ENCODE measurements at places on chromosomes 12 and 14.
A peak's percentile ranks its signal among the peaks of the same experiment; 100 is the strongest.

GRCh38 chr14:51789596-51789995, 70.8 kb upstream of the GNG2 start:
- DNase-seq = no peak

DNA sequence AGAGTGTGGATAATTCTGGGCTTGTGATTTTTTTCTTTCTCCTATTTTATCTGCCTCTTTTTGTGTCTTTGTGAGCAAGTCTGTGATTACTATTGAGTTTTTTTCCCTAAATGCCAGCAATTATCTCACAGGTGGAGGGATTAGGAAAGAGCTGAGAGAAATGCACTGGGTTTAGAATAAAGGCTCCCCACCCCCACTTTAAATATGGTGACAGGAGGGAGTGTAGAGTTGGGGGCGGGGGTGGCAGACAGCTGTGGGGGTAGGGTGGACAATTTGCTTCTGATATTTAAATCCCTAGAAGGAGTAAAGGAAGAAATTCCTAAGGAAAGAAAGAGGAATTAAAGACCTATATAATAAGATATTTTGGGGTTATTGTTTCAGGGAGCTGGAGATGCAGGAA, 145.9 kb downstream of the NRXN3 start:
- DNase-seq = no peak

DNA sequence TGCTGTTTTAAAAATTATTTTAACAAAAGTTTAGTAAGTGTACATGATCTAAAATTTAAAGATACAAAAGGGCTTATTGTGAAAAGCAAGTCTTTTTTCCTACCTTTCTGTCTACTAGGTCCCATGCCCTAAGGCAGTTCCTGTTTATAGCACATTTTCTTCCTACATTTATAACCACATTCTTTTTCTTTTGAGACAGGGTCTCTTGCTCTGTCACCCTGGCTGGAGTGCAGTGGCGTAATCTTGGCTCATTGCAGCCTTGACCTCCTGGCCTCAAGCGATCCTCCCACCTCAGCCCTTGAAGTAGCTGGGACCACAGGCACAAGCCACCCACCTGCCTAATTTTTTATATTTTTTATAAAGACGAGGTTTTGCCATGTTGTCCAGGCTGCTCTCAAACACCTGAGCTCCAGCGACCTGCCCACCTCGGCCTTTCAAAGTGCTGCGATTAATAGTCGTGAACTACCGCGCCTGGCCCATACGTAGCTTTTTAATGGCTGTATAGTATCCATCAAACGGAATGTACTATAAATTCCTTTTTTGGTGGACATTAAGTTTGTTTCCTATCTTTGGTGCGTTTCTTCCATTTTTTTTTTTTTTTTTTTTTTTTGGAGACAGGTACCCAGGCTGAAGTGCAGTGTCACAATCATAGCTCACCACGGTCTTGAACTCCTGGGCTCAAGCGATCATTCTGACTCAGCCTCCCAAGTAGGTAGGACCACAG, 20.9 kb downstream of the FRS2 start:
- DNase-seq = no peak

GRCh38 chr12:123387508-123388176, 3.7 kb downstream of the KMT5A start:
- DNase-seq = no peak

DNA sequence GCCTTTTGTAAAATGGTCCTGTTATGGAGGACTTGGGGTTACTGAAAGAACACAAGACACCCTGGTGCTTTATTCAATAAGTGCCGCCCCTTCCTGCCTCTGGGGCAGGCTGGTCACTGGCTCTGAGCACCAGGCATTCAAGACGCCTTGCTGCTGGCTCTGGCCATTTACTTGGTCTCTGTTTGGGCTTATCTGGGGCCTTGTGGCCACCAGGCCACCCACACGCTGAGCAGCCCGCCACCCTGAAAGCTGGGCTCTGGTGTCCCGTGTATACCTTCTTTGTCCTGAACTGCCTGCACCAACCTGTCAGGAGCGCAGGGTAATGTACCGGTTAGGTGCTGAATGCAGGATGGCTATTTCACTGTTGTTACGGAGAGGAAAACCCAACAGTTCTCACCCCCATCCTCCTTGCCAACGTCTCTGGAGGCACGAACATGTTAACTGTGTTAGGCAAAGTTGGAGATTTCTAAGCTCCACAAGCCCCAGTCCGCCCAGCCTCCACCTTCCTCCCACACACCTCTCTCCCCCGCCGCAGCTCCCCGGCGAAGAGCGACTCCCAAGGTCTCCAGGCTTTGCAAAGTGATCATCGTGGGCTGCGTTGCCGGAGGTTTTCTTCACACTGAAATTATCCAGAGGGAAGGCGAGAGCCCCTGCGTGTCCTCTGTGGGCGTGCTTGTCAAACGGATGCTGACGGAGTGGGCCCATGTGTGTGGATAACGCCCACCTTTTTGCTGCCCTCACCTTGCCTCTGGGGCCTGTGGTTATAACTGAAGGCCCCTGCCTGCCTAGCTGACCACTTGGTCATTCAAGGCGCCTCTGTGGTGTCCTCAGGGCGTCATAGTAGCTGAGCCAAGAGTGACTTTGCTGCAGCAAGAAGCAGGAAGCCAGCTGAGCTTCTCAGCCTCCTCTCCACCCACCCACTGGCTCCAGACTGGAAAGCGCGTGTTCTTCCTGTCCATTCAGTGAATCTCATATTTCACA, 18.8 kb upstream of the BEGAIN start:
- no peak for DNase-seq

DNA sequence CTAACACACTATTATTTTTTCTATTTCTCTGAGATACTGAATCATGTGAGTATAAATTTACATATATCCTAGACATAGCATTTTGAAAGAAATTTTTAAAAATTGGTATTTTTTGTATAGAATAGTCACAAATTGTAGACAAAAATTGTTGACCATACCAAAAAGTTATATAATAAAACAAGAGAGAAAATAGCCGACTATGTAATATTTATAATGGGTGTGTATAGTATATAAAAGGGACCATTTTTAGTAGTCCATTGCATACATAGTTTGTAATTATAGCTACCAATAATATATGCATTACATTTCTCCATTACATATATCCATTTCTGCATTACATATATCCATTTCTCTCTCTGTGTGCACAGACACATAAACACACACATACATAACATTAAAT, 590.2 kb downstream of the TMTC2 start:
- DNase-seq = no peak

GRCh38 chr14:20529806-20530205, 24.5 kb downstream of the RNASE10 start:
- DNase-seq = no peak

DNA sequence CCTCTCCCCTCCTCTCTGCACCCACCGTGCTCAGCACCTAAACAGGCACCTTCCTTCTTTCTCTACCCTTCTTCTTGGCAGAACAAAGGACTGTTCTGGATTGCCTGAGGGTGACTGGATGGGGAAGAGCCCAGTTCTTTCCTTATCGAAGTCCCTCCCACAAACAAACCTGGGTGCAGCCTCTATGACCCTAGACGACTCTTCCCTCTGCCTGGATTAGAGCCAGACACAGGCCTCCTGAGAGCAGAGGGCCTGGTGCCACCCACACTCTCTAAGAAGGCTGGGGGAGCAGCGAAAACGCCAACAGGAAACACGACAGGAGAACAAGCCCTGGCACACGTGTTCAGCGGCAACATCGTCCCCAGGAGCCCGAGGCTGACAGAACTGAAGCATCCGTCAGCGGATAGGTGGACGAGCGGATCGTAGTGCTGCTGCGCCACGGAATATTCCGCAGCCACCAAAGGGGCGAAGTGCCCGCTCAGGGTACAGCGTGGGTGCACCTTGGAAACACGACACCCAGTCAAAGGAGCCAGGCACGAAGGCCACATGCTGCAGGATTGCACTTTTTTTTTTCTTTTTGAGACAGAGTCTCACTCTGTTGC, 38.0 kb downstream of the RIMBP2 start:
- DNase-seq = no peak

DNA sequence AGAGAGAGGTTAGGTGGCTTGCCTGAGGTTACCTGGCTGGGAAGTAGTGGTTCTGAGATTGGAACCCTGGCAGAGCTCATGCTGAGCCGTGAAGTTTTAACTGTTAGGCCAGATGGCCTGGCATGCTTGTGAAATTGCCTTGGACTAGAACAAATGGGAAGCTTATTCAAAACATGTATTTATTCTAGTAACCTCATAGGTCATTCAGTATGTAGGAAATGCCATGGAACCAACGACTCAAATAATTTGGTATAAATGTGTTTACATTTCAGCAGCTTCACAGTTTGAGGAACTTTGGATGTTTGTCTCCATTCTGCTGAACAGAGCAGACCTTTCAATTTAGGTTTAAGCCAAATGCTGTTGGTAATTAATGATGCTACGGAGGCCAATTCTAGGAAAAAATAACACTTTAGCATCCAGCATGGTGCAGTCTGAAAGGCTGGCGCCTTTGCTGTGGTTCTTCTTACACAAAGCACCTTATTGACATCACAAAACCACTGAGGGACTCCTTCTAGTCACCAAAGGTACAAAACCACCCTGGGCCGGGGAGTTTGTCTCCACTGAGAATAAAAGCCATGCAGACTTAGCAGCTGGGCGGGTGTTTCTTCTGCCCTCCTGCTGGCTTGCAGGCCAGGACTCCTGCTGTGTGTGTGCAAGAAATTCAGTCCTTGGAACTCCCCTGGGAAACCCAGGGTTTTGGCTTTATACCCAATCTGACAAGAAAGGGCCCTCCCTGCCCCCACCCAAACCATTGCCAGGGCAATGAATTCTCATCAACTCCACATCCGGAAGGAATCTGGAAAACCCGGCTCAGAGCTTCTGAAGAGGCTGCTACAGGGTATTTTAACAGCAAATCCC, 64.2 kb downstream of the ELK3 start:
- peak; percentile 71 for DNase-seq

GRCh38 chr14:99592394-99592793, 11.6 kb downstream of the CCDC85C start:
- no peak for DNase-seq

- no peak for DNase-seq
Observed at GRCh38 chr12:78853231-78853630, 11.3 kb upstream of the SYT1 start.

- DNase-seq = no peak
Observed at GRCh38 chr14:93163564-93163963, 21.1 kb downstream of the MOAP1 start.

DNA sequence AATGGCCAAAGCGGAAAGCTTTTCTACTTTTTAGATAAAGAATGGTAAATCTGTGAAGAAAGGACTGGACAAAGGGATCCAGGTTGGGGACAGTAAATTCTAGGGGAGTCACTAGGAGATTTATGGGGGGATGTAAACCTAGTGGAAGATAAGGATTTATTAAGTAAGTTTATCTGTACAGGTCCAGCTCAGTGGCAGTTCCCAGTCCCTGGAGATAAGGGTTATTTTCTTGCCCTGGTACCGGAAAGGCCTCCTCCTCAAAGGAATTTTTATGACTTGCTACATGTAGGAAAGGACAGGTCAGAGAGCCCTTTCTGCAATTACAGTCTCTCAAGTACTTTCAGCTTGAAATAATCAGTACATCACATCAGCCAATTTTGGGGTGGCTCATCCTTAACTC, 72.6 kb upstream of the BICD1 start:
- no peak for DNase-seq

- DNase-seq = peak; percentile 19
Observed at GRCh38 chr12:91662021-91662420, 479.4 kb upstream of the DCN start.

GRCh38 chr12:116582610-116583009, 23.4 kb downstream of the MAP1LC3B2 start:
- DNase-seq = no peak

- no peak for DNase-seq
Observed at GRCh38 chr12:108235197-108235984, 103.7 kb downstream of the CMKLR1 start.

- no peak for DNase-seq
Observed at GRCh38 chr12:20701106-20701505, 6.0 kb downstream of the SLCO1C1 start.

- DNase-seq = no peak
Observed at GRCh38 chr12:24072302-24072701, 122.8 kb upstream of the SOX5 start.

DNA sequence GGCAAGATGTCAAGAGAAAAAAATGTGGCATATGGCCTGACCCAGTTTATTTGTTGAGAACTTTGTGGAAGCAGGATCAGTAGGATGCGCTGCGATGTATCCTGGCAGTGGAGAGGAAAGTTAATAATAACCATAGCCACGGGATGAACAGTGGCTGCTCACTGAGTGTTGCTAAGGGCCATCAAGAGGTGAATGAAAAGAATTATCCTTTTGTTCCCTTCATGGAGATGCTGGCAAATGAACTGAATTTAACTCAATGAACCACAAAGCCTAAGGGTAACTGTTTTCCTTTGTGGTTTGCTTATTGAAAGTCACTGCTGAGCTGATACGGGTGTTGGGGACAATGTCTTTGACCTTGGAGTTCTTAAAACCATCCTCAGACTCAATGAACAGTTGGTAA, 476.5 kb downstream of the APAF1 start:
- no peak for DNase-seq

DNA sequence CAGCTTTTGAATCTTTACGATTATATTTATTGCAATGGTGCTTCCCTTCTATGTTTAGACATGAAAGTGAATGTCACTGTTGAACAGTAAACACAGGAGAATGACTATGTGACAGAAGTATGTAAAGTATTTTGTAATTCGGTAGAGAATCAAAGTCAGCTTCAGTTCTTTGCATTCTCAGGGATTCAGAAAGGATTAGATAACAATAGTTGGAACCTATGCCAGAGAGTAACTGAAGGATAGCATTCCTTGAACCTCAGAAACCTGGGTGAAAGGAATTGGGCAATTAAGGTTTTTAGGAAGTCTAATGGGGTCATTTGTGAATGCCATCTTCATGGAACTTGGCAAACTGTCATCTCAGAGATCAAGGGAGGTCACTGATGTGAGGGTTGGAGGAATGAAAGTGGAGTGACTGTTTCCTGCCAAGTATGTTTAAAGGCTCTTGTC, 305.3 kb upstream of the DDHD1 start:
- DNase-seq = peak; percentile 32

DNA sequence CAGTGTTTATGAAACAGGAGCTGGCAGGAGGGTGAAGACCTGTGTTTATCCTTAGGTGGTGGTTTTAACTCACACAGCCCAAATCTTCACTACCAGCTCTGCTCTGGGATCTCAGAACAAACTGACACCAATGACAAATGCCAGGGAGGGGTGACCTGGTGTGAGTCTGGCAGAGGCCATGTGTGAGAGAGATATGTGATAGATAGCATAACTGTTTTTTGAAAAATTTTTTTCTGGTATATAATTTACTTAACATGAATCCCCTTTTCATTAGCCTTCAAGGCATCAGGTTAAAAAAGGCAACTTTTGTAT, 51.5 kb downstream of the SLC38A4 start:
- DNase-seq = peak; percentile 37

GRCh38 chr12:79071498-79071897, 206.9 kb downstream of the SYT1 start:
- no peak for DNase-seq

DNA sequence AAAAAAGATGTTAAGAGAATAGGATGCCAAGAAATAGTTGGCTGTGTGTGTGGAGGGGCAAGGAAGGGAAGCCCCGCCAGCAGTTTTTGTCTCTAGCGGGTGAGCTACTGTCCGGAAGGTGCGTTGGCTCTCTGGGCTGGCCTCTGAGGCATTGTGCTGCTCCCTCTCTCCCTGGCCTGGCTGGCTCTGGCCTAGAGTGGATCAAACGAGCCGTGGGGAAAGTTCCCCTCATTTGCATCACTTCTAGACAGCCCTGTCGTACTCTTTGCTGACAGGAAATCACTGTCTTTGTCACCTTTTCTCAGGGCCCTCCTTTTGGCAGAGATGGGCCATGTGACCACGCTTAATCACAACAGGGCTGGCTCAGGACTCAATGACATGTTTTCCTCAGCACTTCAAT, 236.1 kb upstream of the NPAS3 start:
- DNase-seq = no peak
